ENCODE measurements at places on chromosomes 4 and X.

DNA sequence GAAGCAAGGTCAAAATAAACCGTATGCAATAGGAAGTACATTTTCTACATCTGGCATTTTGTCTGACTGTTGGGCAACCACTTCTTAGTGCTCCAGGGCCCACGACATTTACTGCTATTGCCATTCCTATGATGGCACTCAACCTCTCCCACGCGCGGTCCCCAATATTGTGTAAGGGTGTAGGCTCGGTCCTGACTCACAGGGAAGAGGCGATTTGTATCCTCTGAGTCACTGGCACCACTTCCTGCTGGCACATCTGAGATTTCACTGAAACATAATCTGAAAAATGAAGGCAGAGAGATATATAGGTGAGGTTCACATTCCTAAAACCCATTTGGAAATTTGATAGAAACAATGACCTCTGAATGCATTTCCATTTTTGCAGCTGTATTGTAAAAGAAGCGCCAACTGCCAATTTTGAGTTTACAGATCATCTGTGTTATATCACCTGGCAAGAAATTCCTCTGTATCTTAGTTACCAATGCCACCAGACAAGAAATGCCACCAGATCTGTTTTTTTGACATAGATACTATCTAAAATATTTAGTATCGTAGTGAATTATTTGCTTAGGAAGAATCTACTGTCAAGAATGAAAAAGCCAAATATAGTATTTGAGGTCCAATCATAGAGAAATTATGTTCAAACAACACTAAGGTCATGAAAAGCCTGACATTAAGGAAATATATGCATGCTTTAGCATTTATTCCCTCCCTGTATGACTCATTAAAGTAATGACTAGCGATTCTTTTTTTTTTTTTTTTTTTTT, 9.8 kb downstream of the EREG start:
- DNase-seq: no peak

- no peak for DNase-seq
Measured at GRCh38 chr4:150874338-150875226, 140.5 kb downstream of the LRBA start.

- DNase-seq: no peak
Measured at GRCh38 chr4:159150396-159150795, 47.5 kb downstream of the RAPGEF2 start.

- DNase-seq: no peak
Measured at GRCh38 chrX:109813236-109813635, 80.2 kb upstream of the ACSL4 start.

DNA sequence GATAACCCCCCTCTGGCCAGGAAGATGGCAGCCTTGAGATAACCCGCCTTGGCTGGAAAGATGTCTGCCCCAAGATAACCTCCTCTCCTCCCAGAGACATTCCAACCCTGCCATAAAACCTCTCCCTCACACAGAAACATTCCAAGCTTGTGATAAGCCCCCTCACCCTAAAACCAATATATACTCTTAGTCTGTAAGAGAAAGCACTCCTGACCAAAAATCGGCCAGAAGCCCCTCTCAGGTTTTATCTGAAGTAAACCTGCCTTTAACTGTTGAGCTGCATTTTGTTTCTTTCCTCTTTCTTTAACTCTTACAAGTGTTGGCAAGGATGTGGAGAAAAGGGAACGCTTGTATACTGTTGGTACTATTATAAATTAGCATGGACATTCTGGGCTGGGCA, 8.5 kb downstream of the ERCC6L start:
- no peak for DNase-seq

DNA sequence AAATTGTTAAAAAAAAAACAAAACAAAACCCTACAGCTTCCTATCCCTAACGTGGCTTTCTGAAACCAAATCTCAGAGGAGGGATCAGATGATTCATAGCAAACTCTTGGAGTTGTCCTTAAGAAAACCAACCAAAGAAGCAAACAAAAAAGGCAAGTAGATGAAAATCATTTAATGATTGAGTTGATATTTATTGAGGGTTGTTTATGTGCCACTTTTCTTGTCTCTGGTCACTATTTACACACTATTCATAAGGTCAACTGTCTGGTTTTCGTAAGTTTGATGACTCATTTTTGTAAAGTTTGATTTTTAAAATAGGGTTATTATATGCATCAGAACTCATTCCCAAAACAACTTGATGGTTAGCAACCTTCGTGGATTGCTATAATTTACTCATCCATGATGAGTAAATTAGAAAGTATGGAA, 133.4 kb downstream of the UNC5C start:
- no peak for DNase-seq

DNA sequence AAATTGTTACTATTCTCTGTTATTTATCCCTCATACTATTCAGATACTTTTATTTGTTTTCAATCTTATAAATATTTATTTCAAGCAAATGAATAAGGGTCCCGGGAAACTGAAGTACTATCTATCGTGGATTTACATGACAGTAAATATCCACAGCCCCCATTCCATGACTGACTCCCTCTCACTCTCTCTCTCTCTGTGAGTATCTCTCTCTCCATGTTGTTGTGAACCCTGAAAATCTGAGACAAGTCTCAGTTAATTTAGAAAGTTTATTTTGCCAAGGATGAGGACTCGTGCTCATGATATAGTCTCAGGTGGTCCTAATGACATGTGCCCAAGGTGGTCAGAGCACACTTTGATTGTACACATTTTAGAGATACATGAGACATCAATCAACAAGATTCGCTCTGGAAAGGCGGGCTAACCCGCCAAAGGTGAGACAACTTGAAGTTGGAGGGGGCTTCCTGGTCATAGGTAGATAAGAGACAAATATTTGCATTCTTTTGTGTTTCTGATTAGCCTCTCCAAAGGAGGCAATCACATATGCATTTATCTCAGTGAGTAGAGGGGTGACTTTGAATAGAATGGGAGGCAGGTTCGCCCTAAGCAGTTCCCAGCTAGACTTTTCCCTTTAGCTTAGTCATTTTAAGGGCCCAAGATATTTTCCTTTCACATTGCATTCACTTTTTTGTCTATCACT, 986.4 kb downstream of the NLGN4X start:
- DNase-seq: no peak

DNA sequence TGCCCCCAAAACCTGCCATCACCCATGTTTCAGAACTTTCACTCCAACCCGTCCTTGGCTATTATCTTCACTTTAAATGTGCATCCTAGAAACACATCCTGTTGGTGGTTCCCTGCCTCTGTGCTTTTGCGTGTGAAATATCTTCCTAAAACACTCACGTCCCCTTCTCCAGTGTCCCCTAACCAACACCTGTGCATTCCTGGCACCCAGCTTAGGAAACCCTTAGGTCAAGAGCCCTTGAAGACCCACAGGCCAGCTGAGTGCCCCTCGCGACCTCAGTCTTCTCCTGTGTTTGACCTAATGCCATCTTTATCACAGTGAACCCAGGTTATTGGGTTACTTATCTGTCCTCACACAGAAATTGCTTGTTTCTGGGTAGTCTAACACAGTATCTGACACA, 117.6 kb downstream of the STK32B start:
- no peak for DNase-seq

DNA sequence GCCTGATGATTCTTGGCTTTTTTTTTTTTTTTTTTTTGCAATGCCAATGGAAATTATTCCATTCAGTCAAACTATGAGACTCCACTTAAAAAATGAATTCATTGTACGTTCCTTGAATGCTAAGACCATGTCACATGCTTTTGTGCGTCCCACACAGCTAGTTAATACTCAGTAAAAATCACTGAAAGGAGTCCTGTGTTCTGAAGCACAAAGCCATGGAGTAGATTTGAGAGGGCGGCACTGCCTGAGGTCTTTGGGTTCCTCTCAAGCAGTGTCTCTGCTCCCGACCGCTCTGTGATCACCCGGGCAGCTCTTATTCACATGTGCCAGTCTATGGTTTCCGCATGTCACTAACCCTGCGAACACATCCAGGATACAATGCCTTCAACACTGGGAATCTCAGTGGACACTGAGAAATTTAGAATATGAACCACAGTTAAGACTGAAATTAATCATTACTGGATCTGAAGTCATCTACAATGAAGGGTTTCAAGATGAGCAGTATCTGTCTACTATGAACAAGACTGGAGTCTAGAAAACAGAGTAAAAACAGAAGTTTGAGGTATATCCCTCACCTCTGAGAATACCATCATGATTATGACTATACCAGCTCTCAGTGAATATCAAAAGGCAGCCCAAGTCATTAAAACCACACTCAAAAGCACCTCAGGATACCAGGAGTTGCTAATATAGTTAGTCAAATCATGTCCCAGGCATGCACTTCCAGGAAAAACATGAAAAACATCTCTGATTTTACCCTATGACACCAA, 193.0 kb downstream of the MGST2 start:
- DNase-seq: no peak

DNA sequence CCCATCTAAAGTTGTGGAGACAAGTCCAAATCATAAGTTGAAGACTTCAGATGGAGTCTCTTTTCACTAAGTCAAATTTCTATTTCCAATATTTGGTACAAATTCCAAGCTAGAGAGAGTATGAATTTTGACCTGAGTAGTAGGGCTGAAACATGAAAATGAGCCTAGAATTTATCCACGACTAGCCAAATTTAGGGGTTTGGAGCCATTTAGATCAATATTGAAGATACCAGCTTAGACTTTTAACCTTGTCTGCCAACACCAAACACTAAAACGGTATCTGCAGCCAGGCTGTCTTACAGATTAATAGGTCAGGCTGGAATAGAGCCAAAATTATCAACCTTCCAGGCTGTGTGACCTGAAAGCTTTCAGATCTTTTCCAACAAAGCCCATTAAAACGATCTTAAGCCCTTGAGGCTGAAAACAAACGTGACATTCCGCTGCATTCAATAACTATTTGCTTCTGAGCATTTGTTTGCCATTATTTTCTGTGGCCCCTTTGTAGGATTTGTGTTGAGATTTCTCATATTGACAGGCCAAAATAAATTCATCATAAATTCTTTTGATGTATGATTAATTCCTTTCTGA, 268.7 kb upstream of the DKK2 start:
- no peak for DNase-seq

DNA sequence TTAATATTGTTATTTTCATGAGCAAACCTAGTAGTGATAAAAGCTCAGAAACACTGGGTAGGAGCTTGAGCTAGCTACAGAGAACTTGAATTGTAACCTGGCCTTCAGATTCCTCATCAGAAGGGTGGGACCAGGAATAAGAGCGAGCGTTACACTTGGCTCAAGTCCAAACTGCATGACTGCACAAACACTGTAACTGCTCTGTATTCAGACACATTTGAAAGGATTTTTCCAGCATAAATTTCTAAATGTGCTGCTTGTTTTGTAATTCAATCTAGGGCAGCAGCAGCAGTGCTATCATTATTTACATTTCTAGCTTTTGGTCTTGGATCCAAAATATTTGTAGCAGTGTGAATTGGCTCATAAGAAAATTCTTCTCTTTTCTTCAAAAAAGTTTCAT, 133.0 kb upstream of the TMLHE start:
- DNase-seq: no peak

- DNase-seq: no peak
Measured at GRCh38 chr4:169900241-169900845, 125.9 kb downstream of the MFAP3L start.

DNA sequence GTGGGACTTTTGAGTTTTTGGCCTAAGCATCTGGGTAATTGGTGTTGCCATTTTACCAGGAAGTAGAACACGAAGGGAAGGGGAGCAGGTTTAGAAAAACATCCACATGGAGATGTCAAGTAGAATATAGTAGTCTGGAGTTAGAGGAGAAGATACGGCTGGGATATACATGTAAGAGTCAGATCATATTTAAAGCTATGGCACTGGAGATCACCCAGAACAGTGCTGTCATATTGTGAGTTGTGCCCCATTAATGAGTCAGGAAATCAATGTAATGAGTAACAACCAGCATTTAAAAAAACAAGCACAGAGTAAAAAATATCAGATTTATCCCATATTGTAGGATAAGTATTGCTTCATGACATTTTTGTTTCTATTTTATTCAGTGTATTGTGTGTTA, 4.2 kb downstream of the GSTCD start:
- no peak for DNase-seq

GRCh38 chrX:138771047-138771446, 59.5 kb upstream of the FGF13 start:
- DNase-seq: no peak

- no peak for DNase-seq
Measured at GRCh38 chr4:149513081-149513480, 302.6 kb downstream of the IQCM start.

DNA sequence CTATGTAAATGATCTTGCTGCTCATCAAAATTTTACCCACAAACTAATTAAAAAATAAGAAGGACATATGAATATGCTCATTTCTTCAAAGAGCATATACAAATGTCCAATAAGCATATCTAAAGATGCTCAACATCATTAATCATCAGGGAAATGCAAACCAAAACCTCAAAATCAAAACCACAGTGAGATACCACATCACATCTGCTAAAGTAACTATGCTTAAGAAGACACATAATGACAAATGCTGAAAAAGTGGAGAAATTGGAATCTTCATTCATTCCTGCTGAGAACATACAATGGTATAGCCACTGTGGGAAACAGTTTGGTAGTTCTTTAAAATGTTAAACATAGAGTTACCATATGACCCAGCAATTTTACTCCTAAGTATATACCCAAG, 81.9 kb downstream of the AFF2 start:
- no peak for DNase-seq

GRCh38 chr4:129641179-129641578, 545.2 kb downstream of the C4orf33 start:
- DNase-seq: peak; percentile 22

DNA sequence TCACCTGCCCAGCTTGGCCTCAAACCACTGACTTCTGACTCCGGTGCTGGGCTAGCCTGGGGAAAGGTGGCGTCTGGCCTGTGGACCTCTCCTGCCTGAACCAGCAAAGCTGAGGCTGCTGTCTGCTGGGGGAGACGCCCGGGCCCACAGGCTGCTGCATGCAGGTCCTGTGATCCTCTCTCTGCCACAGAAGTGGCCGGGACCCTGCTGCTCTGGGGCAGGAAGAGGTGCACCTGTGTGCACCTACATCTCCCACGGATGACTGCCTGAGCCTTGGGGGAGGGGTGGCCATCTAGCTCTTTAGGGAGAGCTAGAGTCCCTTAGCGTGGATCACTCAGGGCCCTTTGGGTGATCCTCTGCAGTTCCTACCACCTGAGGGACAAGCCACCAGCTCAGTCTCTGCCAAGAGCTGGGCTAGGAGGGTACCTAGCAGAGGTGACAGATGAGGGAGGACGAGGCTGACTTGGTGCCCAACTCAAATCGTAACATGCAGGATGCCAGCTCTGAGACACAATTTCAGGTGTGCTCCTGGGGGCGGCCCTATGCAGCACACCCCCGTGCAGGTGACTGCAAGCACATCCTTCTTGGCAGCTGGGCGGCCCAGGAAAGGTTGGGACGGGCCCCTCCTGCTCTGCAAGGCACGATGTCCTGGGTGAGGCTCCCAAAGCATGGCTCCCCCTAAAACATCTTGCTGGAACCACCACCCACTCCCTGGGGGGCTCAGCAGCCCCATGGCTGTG, 22.5 kb downstream of the LETM1 start:
- DNase-seq: no peak

GRCh38 chrX:48754238-48754637, 7.3 kb upstream of the GLOD5 start:
- no peak for DNase-seq
